ENCODE measurements at places on chromosomes 6 and 20.

GRCh38 chr6:15430931-15431405 is 185.1 kb downstream of the JARID2 start:
- H3K36me3 ChIP-seq: peaks cover 38% of the 10 kb centered on the region
- peaks cover 94% of the 10 kb centered on the region for H3K4me1 ChIP-seq
- no peak for DNase-seq
- no peak overlapping the region for H3K27ac ChIP-seq
- H3K27me3 ChIP-seq: no peaks in the 10 kb centered on the region

- H3K4me3 ChIP-seq: no peak overlapping the region
- H3K27ac ChIP-seq: no peak overlapping the region
- H3K36me3 ChIP-seq: no peaks in the 10 kb centered on the region
- H3K27me3 ChIP-seq: no peaks in the 10 kb centered on the region
Measured at GRCh38 chr6:145279993-145280392, 455.3 kb downstream of the EPM2A start.

- peaks cover 17% of the 10 kb centered on the region for H3K4me1 ChIP-seq
- H3K4me3 ChIP-seq: no peak overlapping the region
- no peak overlapping the region for H3K27ac ChIP-seq
- no peaks in the 10 kb centered on the region for H3K27me3 ChIP-seq
Measured at GRCh38 chr20:18802012-18802634, 11.5 kb upstream of the SCP2D1 start.

GRCh38 chr20:18857640-18858039 is 44.1 kb downstream of the SCP2D1 start:
- H3K36me3 ChIP-seq: no peaks in the 10 kb centered on the region
- no peaks in the 10 kb centered on the region for H3K4me1 ChIP-seq
- no peak for DNase-seq
- H3K27ac ChIP-seq: no peak overlapping the region

- peak overlapping the region; percentile 94 for H3K4me3 ChIP-seq
- no peaks in the 10 kb centered on the region for H3K27me3 ChIP-seq
- H3K4me1 ChIP-seq: peaks cover 77% of the 10 kb centered on the region
- peak; percentile 71 for DNase-seq
- H3K27ac ChIP-seq: peak overlapping the region; percentile 98
Measured at GRCh38 chr20:48823960-48824498, 3.8 kb downstream of the PREX1 start.
